ENCODE measurements at places on chromosomes 4 and X.

GRCh38 chr4:56727150-56727549 lies 46.1 kb upstream of the HOPX start:
- no peak for DNase-seq

GRCh38 chrX:154352012-154352401 lies 22.4 kb downstream of the FLNA start:
- no peak for DNase-seq

DNA sequence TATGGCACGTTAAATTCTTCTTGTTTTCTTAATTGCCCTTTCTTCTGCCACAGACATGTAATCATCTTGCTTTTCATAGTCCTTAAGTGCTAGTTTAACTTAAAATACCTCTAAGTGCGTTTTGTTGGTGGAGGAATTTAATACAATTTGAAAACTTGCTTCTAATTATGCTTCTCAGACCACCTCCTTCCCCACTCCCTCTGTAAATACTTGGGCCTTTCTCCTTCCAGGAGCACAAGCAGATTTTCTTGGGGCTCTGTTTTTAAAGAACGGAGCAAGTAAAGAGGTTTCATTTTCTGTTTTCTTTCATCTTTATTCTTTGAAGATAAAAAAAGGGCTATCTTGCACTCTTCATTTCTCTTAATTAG lies 559 bp upstream of the PCDH18 start:
- DNase-seq: no peak

GRCh38 chr4:142817442-142817841 lies 28.7 kb downstream of the INPP4B start:
- peak; percentile 46 for DNase-seq

GRCh38 chrX:154486052-154486395 lies 391 bp downstream of the UBL4A start:
- DNase-seq: no peak

- peak; percentile 42 for DNase-seq
These were observed 6.9 kb upstream of the AFF1 start for GRCh38 chr4:86927843-86928395.

DNA sequence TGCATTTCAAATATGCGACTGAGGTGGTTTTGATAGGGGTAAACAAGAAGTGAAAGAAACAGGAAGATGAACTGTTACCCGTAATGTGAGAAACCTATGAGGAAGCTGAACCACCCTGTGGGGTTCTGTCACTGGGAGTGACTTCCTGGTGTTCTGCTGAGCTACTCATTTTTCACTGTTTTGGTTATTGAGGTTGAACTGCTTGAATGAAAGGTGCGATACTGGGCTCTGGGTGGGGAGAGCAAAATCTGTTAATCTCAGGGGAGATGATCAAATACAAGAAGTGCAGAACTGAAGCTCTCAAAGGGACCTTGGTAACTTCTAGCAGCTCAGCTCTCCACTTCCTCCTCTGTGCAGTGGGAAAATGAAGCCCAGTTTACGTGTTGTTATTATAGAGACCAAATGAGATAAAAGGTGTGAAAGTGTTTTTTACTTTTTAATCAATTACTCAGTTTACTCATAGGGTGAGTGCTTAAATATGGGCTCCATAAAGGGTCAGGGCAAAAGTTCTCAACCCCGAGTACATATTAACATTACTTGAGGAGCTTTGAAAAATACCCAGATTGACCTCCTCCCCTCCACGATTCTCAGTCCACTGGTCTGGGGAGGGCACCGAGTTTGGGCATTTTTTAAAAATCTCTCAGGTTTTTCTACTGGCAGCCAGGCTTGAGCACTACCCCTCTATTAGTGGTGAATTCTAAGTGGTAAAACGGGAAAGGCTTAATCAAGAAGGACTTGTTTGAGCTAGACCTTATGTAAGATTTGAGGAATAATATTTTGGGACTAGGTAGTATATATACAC lies 66.7 kb downstream of the COQ2 start:
- DNase-seq: peak; percentile 50

GRCh38 chr4:108512615-108513505 lies 107.5 kb upstream of the RPL34 start:
- no peak for DNase-seq

DNA sequence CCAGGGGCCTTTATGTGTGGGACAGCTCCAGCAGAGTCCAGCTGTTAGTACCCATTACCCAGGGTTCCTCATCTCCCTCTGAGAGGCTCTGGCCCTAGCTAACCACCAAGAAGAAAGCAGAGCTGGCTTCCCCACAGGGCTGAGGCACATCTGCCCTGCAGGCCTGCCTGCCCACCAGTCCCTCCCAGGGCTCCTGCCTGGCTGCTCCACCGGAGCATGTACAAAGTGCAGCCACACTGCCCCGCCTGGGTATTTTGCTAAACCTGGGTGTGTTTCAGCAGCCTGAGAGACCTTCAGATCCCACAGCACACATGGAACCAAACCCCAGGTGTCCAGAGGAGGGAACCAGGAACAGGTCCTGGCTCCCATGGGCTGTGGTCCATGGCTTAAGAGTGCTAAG lies 500.4 kb upstream of the KLHL4 start:
- DNase-seq: no peak

GRCh38 chr4:7854697-7855370 lies 84.8 kb downstream of the AFAP1 start:
- DNase-seq: peak; percentile 42

DNA sequence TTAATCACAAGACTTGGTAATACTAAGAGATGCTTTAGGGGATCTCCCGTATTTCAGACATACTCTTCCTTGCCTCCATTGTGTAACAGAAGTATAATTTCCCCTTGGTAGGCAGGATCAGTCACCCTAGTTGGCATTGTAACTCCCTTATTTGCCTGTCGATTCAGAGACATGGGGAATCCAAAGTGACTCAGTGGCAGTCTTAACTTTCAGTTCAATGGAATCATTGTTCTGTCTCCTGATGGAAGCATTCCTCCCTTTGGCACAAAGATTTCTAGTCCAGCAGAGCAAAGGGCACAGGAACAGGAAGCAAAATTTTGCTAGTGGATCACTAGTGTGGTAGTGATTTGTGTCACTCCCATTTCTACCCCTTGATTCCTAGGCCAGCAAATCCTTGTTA lies 80.4 kb downstream of the DCUN1D4 start:
- DNase-seq: no peak

DNA sequence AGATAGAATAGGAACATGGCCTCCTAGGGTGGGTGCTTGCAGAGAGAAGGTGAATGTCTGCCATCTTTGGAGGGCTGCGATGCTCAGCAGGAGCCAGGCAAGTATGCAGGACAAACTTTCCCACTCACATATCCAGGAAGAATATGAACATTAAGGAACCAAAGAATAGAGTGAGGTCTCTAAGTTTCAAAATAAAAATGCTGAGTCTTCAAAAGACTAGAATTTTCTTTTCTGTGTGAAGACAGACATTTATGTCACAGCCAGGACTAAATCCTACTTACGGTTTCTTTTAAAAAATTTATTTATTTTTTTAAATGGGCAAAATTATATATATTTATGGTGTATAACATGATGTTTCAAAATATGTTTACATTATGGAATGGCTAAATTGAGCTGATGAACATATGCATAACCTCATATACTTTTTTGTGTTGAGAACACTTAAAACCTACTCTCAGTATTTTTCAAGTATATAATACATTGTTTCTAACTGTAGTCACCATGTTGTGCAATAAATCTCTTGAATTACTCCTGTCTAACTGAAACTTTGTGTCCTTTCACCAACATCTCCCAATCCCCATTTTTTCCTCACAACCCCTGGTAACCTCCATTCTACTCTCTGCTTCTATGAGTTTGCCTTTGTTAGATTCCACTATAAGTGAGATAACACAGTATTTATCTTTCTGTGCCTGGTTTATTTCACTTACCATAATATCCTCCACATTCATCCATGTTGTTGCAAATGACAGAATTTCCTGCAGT lies 177.8 kb upstream of the HAND2 start:
- DNase-seq: no peak

- DNase-seq: no peak
These were observed at the start of gene GPR101 for GRCh38 chrX:137033774-137034507. Gene GPR101 (minus strand): TSS chrX:137033995. CDS start chrX:137031674, 2,321 bp downstream.

DNA sequence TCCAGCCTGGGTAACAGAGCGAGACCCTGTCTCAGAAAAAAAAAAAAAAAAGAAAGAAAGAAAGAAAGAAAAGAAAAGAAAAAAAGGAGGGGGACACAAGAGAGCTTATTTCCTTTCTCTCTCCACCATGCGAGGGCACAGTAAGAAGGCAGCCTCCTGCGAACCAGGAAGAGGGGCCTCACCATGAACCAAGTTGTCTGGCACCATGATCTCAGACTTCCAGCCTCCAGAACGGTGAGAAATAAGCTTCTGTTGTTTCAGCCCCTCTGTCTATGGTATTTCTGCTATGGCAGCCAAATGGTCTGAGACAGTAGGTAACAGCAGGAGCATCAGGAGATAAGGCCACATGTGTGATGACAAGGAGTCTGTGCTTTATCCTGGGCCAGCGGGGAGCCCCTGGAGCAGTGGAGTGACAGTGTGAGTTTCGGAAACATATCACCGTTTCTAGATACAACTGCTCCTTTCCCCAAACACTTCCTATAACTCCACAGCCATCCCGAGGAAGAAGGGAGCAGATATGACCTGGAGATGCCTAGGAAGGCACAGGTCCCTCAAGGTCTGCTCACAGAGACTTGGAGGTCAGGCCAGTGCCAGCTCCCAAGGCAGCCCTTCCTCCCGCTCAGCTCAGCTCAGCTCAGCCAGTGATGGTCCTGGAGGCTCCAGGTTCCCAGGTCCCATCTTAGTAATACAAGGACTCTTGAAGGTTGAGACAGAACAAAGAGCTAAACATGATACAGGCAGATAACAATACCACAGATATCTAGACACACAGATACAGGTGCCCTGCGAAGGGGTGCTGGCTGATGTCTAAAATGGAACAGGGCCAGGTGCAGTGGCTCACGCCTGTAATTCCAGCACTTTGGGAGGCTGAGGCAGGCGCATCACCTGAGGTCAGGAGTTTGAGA lies 17.7 kb downstream of the JAKMIP1 start:
- DNase-seq: no peak

DNA sequence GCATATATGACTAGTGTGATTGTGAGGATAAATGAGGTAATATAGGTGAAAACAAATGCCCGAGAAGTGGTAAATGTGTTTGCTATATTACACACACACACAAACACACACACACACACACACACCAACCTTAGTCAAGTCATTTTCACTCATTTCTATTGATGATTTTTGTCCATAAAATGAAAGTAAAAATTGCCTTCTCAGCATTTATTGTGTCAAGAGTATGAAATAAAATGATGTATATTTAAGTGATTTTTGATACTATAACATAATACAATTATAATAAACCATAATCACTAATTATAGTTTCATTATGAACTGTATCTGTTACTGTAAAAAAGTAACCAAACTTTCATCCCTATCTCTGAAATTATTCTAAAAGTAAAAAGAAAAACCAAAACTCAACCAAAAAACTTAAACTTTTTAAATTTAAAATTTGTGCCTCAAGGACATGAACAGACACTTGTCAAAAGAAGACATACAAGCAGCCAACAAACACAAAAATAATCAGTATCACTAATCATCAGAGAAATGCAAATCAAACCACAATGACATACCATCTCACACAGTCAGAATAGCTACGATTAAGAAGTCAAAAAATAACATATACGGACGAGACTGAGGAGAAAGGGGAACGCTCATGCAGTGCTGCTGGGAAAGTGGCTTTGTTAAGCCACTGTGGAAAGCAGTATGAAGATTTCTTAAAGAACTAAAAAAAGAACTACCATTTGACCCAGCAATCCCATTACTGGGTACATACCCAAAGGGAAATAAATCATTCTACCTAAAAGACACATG lies 601.0 kb downstream of the TMA16 start:
- no peak for DNase-seq

GRCh38 chr4:56640621-56641493 lies 40.2 kb downstream of the HOPX start:
- no peak for DNase-seq

- DNase-seq: no peak
These were observed 377.2 kb upstream of the FTHL17 start for GRCh38 chrX:31449081-31449480.

DNA sequence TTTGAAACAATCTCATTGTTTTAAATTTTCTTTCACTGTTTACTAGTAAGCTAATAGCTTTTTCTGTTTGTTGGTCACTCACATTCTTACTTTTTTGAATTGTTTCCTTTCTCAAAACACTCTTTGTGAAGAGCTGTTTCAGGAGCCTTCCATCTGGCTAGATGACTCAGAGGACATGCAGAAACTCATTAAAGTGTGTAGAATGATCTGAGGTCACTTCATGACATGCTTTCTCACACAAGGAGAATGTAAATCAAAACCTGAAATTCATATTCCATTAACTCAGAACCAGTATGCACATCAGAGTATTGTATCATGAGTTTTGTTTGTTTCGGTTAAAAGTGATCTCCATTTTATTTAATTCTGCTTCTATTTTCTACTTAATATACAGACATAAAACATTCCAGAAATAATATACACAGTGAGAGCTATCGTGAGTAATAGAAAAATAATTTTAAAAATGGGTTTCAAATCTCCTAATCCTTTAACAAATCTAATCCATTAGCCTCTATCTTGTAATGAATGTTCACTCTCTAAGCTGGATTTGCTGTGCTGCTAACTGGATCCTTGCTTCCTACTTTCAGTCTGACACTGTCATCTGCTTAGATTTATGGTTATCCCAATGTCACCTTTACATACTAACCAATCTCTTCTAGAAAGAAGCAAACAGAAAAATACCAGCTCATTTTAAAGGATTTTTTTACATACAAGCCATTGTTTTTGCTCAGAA lies 449.6 kb downstream of the FSTL5 start:
- no peak for DNase-seq

- no peak for DNase-seq
These were observed 146.2 kb downstream of the KCNIP4 start for GRCh38 chr4:21802406-21802805.

DNA sequence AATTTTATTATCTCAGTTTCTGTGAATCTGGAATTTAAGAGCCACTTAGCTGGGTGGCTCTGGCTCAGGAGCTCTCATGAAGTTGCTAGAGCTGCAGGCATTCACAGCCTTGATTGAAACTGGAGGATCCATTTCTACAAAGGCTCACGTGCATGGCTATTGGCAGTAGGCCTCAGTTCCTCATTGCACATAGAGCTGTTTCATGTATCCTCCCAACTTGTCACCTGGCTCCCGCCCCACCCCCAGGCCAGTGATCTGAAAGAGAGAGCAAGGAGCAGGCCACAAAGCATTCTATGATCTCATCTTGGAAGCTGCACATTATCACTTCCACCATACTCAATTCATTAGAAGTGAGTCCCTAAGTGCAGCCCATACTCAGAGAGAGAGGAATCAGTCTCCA lies 18.5 kb upstream of the AP1AR start:
- DNase-seq: no peak

- no peak for DNase-seq
These were observed 51.3 kb downstream of the SOD3 start for GRCh38 chr4:24846716-24847115.

Data from stimulated activated CD8-positive, alpha-beta memory T cell treated with anti-CD3 and anti-CD28 coated beads, Interleukin-7, amount 100 ng/mL, for 48 hours (primary cell).